ENCODE measurements at places on chromosomes 3 and 15.
A peak's percentile ranks its signal among the peaks of the same experiment; 100 is the strongest.

- no peak for DNase-seq
These were observed 11.8 kb downstream of the MRAS start for GRCh38 chr3:138359919-138360868.

DNA sequence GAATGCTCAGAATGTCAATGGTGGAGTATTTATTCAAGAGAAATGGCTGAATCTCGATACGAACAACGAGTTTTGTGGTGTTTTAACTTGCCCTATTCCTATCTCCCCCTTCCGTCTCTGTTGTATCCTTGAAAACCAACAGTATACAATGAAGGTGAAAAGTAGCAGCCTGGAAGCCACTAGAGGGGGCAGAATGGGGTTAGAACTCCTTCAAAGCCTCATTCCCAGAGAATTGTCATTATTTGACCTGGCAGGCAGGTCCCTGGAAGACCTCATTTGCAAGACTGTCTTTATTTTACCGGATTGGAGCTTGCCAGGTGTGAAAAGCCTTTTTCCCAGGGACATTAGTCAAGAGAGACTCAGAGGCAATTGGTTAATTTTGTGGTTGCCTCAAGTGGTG is 139.4 kb downstream of the LRRC28 start:
- DNase-seq, result no peak

DNA sequence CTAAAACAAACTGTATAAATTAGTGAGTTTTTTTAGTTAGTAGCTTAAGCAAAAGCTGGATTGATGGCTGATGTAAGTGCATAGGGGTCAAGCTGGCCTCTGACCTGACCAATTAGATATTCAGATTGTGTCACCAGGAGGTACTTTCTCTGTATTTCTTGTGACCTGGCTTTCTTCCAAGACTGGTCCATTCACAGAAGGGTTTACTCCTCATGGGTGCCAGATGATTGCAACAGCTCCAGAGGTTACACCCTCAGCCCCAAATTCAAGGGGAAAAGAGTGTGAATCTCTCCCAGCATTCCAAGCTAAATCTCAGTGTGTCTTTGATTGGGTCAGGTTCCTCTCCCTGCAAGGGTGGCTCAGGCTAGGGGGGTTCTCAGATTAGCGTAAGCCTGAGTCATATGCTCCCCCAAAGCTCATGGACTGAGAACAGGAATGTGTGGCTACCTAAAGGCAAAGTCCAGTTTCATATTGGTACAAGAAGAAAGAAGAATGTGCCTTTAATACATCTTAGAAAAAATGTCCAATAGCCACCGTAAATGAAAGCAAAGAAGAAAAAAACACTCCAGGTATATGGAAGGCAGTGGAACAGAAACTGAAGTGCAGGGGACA is 16.5 kb downstream of the PML start:
- DNase-seq, result no peak

GRCh38 chr3:86958534-86958933 is 32.4 kb downstream of the VGLL3 start:
- DNase-seq, result no peak

GRCh38 chr3:8655387-8655835 is 10.8 kb upstream of the SSUH2 start:
- no peak for DNase-seq

- DNase-seq, result no peak
These were observed 28.8 kb upstream of the IMPDH2 start for GRCh38 chr3:49058011-49058410.

DNA sequence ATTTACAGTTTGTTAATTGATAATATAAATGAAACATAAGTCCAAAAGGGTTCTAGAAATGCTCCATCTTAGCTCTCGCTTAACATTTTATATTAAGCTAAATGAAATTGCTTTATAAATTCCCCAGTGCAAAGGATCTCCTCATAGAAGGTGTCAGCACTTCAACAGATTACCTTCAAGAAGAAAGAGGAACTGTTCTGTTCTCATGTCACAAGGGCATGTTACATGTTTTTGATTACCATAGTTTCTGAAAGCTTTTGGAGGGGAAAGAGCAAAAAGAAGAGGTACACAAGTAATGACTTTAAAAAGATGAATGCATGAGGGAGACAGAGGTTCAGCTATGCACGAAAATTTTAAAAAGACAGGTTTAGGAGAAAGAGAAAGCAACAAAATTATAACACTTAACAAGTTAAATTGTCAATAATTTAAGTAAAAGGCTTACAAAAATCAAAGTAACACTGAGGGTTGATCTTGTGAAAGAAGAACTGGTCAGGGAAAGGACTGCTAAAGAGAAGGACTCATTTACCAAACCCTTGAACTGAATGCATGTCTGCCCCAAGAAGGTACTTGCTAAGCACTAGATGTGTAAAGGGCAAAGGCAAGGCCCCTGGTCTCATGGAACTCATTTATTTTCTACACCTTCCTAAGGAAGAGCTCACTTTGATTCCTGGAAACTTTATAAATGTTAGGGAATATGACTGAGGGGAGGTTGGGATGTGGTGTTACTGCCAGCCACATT is 45.1 kb downstream of the CCDC191 start:
- no peak for DNase-seq

GRCh38 chr15:42449770-42450424 is 41.0 kb downstream of the ZNF106 start:
- no peak for DNase-seq

DNA sequence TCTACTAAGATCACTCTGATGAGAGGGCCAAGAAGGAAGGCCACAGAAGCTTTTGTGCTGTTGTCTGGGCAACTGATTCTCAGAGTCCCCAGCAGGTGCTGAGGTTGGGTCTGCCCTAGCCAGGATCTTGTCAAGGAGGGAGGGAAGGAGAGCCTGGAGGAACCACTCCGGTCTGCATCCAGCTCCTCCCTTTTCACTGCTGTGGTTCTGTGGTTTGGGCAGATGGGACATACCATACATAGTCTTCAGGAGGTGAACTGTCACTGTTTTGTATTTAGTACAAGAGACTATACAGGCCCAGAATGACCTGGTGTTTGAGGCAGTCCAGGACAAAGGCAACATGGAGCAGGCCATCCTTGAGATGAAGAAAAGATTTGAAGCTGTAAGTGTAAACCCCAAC is 21.9 kb downstream of the C3orf62 start:
- DNase-seq, result no peak

DNA sequence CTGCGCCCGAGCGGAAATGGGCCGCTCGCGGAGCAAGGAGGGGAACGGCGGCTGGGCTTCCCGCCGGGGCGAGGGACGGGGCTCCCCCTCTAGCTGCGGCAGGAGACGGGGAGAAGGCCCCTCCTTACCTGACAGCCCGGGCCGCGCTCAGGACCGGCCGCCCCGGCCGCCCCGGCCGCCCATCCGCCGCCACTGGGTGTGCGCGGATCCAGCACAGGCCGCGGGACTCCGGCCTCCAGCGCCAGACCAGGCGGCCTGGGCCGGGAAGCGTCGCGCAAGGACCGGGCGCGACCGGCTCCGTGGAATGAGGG is 296 bp downstream of the TPRA1 start:
- DNase-seq, result peak; percentile 77

DNA sequence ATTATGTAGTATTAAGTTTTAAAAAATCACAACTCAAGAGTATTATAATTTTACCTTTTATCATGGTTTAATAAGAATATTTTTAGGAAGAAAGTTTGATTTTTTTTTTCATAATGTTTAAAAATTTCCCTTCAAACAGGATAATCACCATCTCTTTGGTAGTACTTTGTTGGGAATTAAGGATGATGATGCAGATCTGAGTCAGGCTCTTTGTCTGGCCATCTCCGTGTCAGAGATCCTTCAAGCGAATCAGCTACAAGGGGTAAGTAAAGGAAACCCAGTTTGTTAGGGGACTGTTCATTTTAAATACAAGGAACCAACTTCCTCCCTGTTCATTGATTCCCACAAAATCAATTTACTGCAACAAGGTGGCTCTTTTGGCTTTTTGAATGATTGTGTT is 36.8 kb upstream of the NIT2 start:
- no peak for DNase-seq

- DNase-seq, result no peak
These were observed 11.0 kb upstream of the ZNF662 start for GRCh38 chr3:42894698-42895579.

DNA sequence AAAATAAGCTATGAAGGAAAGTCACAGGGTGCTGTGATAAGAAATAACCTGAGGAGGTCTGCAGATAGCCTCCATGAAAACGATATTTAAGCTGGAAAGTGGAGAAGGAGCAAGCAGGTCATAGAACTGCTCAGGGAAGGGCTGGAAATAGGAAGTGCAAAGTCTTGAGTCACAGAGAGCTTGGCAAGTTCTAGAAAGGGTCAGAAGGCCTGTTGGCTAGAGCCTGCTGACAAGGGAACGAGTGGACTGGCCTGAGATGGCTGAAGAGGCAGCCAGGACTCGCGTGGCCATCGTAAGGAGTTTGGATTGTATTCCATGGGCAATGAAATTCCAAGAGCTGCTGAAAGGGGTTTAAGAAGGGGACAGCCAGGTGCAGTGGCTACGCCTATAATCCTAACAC is 64.7 kb upstream of the IL12A start:
- DNase-seq, result no peak

DNA sequence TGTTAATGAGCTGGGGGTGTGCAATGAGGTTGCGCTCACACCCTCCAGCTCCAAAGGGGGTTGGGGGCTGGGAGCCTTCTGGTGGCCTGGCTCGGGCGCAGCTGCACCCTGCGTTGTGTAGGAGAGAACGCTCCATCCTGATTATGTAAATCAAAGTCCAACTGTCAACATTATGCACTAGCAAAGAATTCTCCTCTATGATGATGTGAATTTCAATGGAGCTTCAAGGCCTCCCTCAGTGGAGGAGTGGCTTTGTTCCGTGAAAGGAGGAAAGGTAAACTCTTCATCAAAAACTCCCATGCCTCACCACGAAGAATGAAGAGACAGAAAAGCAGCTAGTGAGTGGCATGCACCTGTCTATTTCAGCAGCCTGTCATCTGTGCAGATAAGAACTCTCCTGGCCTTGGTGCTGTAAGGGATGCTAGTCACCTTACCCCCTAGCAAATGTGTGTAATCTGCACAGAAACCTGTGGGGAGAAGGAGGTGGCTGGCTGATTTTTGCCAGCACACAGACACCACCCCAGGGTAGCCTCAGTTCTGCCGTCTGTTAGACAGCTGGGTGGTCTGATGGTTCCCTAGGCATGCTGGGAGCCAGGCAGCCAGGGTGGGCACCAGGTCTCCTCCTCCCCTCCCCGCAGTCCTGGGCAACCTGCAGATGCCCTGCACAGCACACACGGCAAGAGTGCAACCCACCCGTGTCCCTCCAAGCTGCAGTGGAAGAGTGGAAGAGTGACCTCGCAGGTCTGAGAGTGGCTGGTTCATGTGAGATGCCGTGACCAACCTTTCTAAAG is 47.0 kb upstream of the TRPM1 start:
- no peak for DNase-seq

- DNase-seq, result no peak
These were observed 159.4 kb downstream of the LSAMP start for GRCh38 chr3:116285781-116286421.

- no peak for DNase-seq
These were observed 10.4 kb upstream of the CX3CR1 start for GRCh38 chr3:39290255-39290654.

GRCh38 chr3:39350714-39351113 is 21.2 kb downstream of the CCR8 start:
- DNase-seq, result no peak

Data from D341Med (cell line).